ENCODE measurements at places on chromosomes 1 and 21.

DNA sequence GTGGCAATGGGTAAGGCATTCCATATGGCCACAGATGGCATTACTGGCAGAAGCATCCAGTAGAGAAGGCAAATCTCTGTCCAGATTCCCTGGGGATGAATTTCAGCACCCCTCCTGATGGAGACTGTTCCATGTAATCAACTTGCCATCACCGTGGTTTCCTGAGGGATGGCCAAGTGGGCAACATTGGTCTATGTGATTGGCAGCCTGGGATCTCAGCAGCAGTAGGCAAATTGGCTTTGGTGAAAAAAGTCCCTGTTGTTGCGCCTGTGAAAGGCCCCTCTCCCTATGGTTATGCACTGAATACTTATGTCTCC lies 19.3 kb downstream of the DMRTB1 start:
- DNase-seq, result no peak

GRCh38 chr1:229839800-229840199 lies 213.8 kb downstream of the URB2 start:
- no peak for DNase-seq

GRCh38 chr1:106524631-106525030 lies 531.8 kb upstream of the PRMT6 start:
- DNase-seq, result no peak

DNA sequence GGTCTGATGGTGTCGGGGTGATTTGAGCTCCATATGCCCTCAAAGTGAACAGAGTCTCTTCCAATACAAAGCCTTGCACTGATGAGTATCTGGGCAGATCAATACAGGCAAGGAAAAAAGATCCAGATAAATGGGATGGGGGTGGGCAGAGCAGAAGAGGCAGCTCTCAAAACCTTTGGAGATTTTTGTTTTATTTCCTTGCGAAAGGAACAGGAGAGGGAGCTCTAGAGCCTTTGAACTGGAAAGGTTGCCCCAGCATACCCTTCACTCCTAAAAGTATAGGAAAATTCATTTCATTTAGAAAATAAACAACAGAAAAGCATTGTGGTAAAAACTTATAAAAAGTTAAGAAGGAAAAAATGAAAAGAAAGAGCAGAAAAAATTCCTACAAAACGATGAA lies 31.4 kb upstream of the OLIG2 start:
- no peak for DNase-seq

- DNase-seq, result no peak
These were observed 80.9 kb downstream of the SSBP3 start for GRCh38 chr1:54325284-54325683.

DNA sequence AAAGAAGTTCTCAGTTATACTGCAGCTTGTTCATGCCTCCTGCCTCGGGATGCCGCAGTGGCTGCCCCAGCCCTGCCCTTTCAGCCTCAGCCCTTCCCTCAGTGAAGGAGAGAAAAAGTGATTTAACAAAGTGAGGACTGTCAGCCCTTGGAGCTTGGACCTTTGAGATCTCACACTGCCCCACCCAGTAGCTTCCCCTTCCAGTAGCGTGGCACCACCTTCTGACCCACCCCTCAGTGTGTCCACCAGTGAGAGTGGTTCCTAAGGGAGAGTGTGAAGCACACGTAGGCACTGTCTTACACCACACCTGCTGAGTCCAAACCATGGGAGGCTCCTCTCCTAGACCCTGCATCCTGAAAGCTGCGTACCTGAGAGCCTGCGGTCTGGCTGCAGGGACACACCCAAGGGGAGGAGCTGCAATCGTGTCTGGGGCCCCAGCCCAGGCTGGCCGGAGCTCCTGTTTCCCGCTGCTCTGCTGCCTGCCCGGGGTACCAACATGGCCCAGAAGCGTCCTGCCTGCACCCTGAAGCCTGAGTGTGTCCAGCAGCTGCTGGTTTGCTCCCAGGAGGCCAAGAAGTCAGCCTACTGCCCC lies at the start of gene CDA:
TSS of gene CDA (plus strand) at position 464 of the 592 bp plus-strand sequence. CDS start at position 497, 33 bp downstream.
- peak; percentile 71 for DNase-seq

DNA sequence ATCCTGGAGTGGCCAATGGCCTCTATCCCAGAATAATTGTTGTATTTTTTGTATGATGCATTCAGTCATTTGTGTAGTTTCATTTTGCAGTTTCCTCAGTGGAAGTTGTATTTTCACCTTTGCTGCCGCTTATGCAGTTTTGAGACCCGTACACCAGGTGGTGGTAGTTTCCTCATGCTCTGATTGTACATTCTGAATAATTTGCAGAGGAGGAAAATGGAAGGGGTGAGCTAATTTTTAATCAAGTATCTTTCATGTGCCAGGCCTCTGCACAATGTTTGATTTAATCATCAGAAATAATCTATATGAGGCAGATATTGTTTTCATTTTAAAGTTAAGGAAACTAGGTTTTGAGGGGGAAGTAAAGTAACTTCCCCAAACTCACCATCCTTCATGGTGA lies 29.5 kb downstream of the HLX start:
- no peak for DNase-seq

GRCh38 chr1:220045356-220046051 lies 801 bp downstream of the EPRS1 start:
- no peak for DNase-seq

DNA sequence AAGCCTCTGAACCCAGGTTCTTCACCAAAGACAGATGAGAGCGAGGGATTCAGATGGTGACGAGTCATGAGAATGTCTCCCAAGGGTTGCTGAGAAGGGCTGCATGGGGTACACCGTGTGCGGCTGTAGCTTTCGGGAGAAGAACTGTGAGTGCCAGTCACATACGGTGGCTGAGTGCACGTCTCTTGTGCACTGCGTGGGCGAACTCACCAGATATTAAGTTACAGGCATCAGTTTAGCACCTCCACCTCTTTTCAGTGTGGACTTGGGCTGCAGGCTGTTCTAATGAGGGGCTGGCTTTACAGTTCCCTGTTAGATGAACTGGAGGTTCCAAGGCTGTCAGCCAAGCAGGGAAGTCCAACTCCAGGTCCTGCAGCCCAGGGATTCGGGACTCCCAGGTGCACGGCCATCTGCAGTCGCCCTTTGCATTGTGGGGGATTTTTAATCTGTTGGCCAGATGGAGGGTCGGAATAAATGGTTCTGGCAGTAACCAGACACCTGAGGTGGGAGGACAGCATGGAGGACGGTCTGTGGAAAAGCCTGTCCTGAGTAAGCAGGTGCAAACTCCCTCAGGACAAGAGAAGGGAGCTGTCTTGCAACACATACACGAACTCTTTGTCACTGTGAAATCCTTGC lies 26.5 kb upstream of the AVPR1B start:
- no peak for DNase-seq

DNA sequence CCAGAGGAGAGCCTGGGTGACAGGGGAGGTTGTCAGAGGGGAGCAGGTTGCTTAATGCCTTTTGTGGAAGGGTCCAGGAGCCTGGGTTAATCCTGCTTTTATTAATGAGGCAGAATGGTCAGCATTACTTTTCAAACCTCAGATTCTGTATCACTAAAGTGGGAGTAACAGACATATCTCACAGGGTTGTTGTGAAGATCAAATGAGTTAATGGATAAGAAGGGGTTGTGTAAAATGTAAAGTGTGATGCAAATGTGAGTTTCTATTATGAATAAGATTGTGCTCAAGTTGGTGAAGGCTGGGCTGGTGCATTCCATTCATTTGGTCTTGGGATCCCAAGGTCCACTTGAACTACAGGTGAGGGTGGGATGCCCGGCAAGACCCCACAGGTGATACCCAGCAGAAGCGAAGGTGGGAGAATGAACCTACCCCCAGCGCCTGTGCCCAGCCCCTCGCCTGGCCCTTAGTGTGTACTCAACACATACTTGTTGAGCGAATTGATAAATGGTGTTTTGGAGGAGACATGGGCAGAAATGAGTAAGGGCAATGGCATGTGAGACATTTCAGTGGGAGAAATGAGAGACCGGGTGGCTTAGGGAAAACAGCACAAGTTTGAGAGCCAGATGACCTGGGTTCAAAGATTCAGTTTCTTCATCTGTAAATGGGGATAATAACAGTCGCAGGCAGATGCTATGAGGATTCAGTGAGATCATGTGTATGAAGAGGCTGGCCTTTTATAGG lies 6.2 kb downstream of the SLC26A9 start:
- peak; percentile 76 for DNase-seq

DNA sequence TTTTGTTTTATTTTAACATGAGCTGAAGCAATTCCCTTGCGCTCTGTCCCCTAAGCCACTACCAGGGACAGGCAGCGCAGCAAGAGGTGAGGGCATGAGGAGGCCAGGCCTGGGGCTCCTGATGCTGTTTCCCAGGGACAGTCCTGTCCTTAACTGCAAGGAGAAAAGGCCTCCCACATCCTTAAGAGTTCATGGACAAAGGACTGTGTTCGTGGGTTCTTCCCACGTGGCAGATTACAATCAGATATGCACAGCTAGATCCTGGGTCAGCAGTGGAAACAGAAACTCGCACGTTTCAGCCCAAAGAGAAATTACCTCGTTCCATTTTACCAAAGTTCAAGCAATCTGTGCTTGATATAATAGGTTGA lies 85.8 kb downstream of the MIS18A start:
- DNase-seq, result peak; percentile 22

GRCh38 chr1:28365864-28366263 lies 3.7 kb upstream of the PHACTR4 start:
- no peak for DNase-seq

DNA sequence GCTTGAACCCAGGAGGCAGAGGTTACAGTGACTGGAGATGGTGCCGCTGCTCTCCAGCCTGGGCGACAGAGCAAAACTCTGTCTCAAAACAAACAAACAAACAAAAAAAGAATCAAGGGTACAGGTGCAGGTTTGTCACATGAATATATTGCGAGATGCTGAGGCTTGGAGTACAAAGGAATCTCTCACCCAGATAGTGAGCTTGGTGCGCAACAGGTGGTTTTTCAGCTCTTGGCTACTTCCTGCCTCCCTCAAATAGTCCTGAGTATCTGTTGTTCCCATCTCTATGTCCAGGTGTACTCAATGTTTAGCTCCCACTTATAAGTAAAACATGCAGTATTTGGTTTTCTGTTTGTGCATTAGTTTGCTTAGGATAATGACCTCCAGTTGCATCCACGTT lies 173.9 kb upstream of the CACYBP start:
- DNase-seq, result no peak

DNA sequence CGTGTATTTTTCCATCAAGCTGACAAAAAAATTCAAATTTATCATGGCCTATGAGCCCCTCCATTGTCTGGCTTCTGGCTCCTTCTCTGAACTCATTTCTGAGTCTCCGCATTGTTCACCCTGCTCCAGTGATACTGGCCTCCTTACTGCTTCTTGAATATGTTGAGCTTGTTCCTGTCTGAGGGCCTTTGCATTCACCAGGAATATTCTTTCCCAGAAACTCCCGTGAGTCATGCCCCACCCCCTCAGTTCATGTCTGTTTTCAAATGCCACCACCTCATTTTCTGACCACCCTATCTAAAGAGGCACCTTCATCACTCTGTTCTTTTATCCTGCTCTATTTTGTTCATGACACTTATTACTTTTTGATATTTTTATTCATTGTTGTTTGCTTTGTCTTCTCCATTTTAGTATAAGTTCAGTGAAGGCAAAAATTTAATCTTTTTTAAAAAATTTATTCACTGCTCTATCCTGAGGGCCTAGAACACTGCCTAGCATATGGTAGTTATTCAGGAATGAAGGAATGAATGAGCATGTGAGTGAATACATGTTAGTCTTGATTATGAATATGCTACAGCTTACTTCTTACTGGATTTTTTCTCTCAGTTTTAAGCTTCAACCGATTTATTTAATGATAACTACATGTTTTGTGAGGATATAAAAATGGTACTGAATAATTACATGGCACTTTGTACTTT lies 140.4 kb upstream of the C1orf105 start:
- no peak for DNase-seq

DNA sequence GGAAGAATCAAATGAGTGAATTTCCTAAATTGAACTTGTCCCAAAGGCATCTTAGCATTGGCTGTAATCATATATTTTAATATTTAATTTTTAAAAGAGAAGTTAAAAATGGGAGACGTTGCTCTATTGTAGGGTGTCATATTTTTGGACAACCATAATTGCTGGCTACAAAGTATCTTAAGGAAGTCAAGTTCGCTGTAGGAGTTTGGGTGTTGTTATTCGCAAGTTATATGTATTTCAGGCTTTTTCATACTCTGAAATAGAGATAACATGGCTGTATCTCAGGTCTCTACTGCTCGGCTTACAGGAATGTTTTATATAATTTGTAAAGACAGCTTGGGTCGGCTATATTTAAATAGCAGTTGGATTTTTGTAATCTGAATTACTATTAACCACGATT lies 852 bp downstream of the TMEM50A start:
- no peak for DNase-seq

- DNase-seq, result no peak
These were observed 188.4 kb downstream of the BACH1 start for GRCh38 chr21:29487154-29487553.

DNA sequence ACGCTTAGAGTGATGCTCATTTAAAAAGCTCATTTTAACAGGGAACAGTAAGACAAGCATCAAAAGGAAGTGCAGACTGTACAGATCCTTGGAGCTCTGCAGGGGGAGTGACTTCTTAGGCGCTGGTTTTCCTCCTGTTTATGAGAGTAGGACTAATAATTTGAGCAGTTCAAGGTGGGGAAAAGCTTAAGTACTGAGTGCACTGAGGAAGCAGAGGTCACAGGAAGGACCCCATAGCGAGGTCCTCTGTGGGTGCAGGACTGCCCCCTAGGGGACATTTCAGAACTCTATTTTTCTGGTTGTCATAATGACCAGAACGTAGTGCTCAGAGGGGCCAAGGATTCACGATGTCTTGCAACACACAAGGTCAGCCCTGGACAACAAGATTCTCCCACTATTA lies 112.1 kb downstream of the HLCS start:
- peak; percentile 73 for DNase-seq

- no peak for DNase-seq
These were observed 220.1 kb upstream of the SAMSN1 start for GRCh38 chr21:14766241-14766640.

DNA sequence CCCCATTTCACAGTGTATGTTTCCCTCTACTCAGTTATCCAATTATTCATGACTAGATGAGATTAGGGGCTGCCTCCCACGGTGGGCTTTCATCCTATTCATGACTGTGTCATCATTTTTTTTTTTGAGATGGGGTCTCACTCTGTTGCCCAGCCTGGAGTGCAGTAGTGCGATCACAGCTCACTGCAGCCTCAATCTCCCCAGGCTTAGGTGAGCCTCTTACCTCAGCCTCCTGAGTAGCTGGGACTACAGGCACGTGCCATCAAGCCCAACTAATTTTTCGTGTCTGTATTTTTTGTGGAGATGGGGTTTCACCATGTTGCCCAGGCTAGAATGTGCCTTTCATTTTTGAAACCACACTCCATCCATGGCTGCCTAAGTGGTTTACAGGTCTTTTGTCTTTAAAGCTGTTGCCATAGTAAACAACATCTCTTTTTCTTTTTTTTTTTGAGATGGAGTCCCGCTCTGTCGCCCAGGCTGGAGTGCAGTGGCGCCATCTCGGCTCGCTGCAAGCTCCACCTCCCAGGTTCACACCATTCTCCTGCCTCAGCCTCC lies 60.0 kb downstream of the PIK3CD start:
- DNase-seq, result no peak

GRCh38 chr1:246304484-246305259 lies 202.4 kb downstream of the SMYD3 start:
- DNase-seq, result no peak
